ENCODE measurements at places on chromosomes 6 and 20.

DNA sequence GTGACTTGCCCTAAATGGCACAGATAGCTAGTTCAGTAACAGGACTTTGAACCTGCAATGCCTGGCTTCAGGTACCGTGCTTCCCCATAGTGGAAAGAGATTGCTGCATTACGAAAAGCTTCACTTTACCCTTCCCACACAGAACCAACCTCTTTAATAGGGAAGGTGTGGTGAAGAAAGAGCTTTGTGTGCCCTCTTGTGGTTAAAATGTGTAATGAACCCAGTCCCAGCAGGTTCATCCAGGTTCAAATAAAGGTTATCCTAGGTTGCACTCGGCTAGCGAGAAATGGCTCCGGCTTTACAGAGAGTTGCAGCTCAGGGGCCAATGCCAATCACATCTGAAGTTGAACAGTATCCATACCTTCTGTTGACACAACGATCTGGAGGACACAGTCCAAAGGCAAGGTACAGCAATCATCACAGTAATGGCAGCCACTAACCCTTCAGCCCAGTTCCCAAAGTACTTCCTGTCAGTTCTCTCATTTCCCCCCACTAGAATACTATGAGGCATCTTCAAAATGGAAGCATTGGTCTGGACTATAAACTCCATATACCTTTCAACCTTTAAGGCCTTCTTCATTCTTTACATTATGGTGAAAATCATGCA is 3.0 kb downstream of the DEFB115 start:
- no peak for DNase-seq

- no peak for DNase-seq
These were observed 894.3 kb downstream of the TFAP2A start for GRCh38 chr6:9520417-9521151.

DNA sequence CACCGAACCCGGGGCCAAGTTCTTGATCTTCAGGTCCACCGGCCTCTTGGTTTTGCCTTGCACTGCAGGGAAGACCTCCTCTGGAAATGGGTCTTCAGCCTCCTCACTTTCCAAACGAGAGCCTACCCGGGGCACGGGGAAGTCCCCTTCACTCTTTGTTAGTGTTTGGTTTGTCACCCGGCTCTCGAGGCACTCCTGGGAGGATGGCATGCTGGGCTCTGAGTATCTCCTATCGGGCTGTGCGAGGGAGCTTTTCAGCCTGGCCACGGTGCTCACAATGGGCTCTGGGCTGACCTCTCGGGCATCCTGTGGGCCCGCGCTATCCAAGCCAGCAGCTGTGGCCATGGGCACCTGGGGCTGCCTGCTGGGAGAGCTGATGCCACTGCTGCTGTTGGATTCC is 8.1 kb downstream of the TAGAP start:
- no peak for DNase-seq

DNA sequence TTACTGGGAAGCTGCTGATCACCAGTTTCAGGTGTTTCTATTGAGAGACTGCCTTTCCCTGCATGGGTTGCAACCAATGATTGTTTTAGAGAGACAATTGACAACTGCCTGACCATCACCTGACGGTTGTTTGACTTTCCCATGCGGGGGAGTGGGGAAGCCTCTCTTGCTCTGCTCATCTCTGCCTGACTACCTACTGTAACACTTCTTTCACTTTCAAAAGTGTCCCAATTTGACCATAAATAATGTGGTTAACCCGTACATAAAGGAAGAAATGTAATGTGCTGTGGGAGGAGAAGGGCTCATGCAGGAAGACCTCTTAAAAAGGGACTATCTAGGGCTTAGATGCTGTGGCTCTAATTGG is 122.1 kb upstream of the PHACTR1 start:
- no peak for DNase-seq

DNA sequence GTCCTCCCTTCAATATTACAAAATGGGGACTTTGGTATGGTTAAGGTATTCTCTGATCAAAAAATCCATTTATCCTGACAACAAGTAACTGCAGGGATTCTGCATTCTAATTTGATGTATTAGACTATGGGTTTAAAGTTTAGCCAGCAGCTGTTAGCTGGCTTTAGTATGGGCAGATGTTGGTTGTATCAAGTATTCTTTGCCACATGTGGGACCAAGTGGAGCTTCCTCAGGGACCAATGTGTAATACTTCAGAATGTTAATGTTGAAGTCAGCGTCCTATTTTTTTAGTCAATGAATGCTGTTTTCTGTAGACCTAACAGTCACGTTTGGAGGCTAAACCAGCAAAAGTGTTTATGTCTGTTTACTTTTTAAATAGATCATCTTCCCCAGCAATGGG is 41.4 kb downstream of the MOXD1 start:
- DNase-seq, result no peak

DNA sequence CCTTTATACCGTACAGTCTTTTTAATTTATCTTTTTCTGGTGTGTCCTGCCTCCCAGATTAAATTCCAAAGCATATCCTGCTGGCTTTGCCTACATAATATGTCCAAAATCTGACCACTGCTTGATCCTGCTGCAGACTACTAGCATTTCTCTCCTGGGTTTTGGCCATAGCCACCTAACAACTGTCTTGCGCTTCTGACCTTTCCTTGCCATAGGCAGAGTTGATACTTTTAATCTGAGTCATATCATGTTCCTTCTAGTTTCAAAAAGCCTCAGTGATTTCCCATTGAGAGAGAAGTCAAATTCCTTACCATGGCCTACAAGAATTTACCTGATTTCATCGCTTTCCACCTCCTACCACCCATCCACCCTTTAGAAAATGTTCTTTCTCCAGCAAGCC is 104.8 kb downstream of the BCKDHB start:
- DNase-seq, result no peak

- DNase-seq, result no peak
These were observed 1.1 kb downstream of the RNF114 start for GRCh38 chr20:49937027-49937929.

GRCh38 chr6:2514965-2515543 is 235.7 kb downstream of the MYLK4 start:
- DNase-seq, result no peak

DNA sequence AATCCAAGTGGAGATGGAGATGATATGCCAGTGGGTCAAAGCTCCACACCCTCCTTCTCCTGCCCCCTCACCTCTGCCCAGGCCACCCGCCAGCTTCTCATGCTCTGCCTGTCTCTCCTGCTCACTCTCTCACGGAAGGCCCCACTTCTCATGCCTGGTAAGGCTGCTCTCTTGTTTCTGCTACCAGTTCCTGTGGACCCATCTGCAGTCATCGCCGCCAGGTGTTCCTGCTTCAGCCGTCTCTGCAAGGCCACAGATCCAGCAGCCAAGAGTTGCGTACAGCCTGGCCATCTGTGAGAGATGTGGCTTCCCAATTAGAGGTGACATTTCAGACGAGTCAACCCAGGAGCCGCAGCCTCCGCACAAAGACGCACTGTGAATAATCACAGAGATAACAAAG is 40.8 kb upstream of the NXT1 start:
- DNase-seq, result no peak

DNA sequence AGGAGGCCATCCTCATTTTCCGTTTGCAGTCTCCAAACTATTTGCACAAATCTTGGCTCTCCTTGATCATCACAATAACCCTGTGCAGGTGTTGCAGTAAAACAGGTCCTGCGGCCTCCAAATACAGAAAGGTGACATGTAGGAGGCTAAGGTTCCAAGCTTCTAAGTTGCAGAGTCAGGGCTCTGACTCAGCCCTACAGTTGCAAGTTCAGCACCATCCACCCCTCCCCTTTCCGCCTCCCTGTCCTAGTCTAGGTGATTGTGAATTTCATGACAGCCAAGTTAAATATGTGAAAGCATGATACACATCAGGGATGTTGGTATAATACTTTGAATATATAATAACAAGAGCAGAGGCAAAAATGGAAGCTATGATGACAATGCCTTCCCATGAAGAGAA is 317.3 kb upstream of the CDH4 start:
- DNase-seq, result no peak

DNA sequence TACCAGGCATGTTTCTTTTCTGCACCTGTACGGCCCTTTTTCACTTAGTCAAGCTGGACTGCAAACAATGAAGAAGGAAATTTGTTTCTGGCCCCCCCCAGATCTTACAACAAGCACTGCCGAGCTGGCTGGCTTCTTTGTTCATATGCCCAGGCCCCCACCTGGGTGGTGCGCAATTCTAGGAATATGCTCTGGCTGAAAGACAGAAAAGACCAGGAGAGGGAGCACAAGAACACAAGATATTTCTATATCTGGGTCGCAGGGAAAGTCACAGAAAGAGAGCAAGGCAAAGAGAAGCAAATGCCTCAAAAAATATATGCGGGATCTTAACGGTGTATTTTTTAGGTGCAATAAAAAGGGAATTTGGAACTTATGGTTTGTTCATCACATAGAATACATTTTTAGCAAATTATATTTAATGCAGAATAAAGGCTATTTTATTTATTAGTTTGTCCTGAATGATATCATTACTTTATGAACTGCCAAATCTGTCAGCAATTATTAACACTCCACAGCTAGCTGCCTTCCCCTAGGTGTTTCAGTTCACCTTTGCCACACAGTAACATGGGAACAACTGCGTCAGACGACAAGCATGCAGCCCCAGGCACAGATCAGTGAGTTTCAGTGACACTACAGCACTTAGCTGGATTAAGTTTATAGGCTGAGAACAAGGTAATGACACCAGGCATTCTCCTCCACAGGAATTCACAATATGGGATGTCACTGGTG is 76.5 kb downstream of the GJA10 start:
- DNase-seq, result no peak

- DNase-seq, result no peak
These were observed 67.4 kb downstream of the IGF2R start for GRCh38 chr6:160036331-160036695.

GRCh38 chr6:110446405-110446804 is 30.0 kb downstream of the SLC22A16 start:
- no peak for DNase-seq

GRCh38 chr20:4488407-4489339 is 233.0 kb upstream of the PRND start:
- no peak for DNase-seq

GRCh38 chr20:51422514-51423289 is 119.8 kb downstream of the NFATC2 start:
- DNase-seq, result no peak

DNA sequence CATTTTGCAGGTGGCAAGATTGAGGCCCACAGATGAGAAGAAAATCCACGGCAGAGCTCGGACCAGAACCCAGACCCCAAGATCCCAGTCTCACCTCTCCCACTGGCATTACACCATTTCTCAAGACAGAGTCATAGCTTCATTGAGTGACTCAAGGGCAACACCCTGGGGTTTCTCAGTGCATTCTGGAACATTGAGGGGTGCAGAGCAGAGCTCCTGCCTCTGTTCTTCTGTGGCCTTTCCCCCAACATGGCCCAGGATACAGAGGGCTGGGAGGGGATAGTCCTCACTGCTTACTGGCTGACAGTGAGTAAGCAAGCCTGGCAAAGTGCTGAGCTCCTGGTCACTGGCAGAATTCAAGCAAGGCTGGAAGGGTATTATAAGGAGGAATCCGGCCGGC is 74.0 kb downstream of the MDGA1 start:
- DNase-seq, result no peak

GRCh38 chr20:45251884-45252560 is 2.3 kb downstream of the SLPI start:
- no peak for DNase-seq

DNA sequence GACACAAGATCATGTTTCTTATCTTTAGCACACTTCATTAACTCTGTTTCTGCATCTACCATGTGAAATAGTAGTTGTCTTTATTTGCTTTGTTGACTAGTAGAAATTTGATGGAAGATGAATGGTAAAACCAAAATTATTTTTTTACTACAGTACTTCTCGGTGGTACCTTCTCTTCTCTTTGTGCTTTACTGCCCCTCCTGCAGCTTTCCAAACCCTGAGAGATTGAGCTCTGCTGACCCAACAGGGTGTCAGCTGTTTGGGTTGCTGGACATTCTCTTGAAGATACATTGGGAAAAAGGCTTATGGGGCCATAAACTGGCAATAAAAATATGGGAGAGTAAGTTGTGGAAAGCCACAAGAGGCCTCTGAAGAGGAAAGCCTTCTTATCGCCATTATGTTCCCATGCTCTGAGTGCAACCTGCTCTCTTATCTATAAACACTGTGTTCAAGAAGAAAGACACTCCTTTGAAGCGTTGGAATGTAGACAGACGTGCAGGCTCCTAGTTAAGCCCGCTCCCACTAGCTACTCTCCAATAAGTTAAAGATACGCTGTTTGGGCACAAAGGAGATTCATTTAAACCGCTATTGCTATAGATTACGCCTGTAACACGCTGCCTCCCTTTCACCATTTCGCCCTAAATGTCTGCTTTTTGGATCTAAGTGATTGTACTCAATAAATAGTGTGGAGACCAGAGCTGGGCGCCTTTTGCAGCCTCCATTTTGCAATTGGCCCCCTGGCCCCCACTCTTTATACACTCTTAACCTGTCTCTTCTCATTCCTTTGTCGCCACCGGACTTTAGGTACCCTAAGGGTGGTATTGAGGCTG is 60.1 kb upstream of the PRSS16 start:
- no peak for DNase-seq

DNA sequence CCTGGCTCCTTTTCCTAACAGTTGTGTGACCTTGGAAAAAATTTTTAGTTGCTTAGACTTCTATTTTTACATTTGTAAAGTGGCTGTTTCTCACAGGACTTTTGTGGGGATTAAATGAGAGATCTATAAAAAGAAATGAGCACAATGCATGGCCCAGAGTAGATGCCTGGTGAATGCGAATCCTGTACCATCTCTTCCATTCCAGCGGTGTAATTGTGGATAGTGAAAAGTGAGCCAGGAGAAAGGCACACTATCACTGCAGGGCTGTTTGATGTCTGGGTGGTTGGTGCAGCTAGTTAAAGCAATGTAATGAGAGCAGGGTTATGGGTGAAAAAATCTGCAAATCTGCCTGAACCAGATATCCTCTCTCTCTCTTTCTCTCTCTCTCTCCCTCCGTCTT is 347.5 kb upstream of the CITED2 start:
- no peak for DNase-seq

DNA sequence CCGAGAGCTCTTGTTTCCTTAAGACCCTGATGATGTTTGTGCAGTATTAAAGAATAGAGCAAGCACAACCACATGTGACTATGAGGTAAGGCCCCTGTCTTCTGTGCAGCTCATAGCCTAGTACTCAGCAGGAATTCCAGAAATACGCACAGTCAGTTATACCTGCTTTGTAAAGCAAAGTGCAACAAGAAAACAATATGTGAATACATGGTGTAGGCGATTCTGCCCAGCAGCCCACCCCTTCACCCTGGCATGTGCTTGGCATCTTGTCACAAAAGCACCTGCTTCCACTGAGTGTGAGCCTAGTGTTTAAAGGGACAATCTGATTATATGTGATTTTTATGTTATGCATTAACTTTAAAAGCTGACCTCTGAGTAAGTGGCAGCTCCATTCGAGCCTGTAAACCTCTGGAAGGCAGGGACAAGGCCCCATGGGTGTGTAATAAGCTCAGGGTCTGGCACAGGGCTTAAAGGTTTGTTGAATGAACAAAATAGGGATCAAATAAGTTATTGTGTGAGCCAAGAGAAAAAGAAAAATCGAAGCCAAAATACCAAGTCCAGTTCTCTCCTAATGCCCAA is 148.7 kb downstream of the DOK5 start:
- DNase-seq, result no peak

- DNase-seq, result no peak
These were observed 4.5 kb downstream of the PRDM13 start for GRCh38 chr6:99611148-99611547.
